ENCODE measurements at places on chromosomes 1 and 21. TPM values are rescaled to one million over a fixed set of nuclear protein-coding genes. Genes with fewer than 3 reads are reported as not detected.
A peak's percentile ranks its signal among the peaks of the same experiment; 100 is the strongest.

GRCh38 chr21:45578811-45579381, 36.7 kb upstream of the SLC19A1 start:
- DNase-seq, result no peak

DNA sequence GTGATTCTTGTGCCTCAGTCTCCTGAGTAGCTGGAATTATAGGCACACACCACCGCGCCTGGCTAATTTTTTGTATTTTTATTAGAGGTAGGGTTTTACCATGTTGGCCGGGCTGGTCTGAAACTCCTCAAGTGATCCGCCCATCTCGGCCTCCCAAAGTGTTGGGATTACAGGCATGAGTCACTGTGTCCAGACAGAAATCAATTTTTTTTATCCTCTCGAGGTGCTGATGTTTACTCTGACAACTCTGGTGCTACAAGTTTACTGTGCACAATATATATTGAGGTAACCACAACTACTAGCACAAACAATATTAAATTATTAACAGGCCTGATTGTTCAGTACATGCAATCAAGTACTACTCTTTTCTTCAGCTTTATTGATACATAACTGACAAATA, 39.7 kb downstream of the F13B start:
- no peak for DNase-seq

Gene CHRM3
- 0.35 TPM for total RNA-seq

DNA sequence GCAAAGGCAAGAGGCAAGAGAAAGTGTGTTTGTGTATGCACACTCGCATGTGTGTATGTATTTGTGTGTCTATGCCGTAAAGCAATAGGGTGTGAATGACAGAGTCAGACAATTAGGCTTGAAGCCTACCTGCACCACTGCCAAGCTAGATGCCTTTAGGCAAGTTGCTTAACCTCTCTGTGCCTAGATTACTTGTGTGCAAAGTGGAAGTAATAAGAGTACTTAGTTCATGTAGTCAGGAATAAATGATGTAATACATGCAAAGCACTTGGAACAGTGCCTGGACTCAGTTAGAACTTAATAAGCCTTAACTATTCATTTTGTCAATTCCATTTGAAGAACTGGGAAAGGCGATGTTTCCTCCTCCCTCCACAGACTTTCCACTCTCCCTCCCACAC, 31.7 kb downstream of the LAMB3 start:
- no peak for DNase-seq

GRCh38 chr21:27569831-27570230, 602.9 kb upstream of the ADAMTS5 start:
- no peak for DNase-seq

Gene LIX1L
- 25.8 TPM for total RNA-seq

Gene CRP
- total RNA-seq, result not detected

GRCh38 chr21:41439248-41439647, 13.2 kb downstream of the MX1 start:
- DNase-seq, result no peak

DNA sequence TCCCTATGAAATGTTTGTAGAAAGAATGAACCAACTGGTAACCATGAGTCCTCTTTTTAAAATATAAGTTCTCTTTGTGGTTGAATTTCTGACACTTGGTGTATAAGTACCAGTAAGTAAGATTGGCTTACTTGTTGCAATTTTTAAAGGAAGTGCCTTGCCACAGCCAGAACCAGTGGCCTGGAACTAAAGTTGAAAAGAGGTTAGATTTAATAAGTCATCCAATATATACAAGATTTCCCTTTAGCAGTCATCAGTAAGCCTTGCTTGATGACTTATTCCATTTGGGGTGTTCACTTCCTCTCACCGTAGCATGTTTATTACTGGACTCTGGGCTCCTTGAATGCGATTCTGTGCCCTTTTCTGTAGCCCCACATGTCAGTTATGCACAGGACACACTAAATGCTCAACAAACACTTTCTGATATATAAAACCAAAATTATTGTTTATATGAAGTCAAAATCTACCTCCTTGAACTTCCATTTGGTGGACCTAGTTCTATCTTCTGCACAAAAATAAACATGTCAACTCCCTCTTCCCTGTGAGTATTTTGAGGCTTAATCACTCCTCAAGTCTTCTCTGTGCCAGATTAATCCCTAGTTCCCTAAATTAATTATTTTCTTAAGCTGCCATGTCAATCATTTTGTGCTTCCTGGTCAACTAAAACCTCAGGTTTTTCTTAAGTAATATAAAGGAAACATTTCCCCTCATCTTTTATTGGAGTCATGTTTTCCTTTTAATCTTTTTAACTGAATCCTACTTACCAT, 218.1 kb downstream of the ST6GALNAC3 start:
- DNase-seq, result no peak

GRCh38 chr1:177351361-177352108, 180.8 kb downstream of the BRINP2 start:
- no peak for DNase-seq

DNA sequence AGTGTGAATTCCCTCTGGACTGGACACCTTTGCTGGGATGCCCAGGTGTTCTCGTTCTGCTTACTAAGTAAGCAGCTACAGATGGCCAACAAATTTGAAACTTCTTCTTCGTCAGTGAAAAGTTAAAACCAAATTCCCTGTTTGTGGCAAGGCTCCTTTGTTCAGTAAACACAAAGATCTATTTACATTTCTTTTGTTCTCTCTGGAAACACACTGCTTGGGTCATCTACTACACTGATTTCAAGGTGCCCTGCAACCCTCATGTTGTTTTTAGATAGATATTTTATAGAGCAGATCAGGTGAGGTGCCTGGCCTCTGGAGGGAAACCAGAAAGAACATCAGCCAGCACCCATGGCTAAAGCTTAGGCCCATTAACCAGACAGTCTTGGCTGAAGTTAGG, 157.2 kb upstream of the UBE2U start:
- DNase-seq, result no peak

DNA sequence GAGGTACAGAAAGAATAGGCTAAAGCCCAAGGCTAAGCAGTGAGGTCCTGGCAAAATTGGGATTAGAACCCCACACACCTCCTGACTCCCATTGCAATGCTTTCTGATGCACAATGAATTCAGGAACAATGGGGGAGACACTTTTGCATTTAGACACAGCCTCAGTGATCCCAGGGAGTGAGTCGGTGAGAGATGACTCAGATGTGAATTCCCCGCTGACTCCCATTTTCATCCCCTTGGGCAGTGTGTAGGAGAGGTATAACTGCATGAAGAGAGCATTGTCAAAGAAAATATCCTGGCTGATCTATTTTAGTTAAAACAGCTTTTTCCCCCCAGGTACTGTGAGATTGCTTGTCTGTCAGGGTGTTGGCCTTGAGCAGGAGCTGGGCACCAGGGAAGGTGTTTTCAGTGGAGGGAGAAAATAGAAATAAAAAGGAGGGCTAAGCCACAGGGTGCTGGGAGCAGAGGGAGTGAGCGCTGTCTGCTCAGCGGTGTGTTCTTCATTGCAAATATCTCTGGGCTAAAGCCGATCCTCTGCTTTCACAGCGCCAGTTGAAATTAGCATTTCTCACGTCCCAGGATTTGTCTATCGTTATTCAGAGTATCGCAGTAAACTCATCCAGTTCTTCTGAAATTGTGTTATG, 247.7 kb upstream of the PTBP2 start:
- no peak for DNase-seq

Gene OR2AK2
- total RNA-seq, result not detected

Gene CYP4A22
- total RNA-seq, result not detected

Gene C1orf53
- total RNA-seq, result 4.9 TPM

DNA sequence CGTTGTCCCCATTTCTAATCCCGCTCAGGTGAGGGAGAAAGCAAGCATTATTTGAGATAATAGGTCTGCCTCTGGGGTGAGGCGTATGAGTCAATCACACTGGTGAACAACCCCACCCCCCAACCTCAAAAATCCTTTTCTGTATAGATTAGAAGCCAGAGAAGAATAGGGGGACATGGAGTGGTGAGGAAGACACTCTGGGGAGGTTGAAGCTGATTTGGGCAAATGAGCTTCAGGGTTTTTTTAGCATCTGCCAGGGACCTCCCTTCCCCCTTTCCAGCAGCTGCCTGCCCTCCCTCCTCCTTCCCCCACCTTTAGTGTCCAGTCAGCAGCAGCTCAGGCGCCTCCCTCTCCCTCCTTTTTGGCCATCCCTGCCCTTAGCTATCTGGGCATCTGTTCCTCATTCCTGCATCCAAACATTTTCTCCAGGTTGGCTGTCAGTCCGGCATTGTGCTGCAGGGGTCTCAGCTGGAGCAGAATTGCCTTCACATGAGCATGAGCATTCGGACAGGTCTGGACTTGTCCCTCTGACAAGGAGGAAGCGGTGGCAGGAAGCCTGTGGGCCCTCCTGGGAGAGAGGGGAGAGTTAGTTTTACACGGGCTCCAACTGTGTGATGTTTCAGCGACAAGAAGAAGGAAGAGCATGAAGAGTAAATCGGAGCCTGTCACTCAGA, 30.8 kb upstream of the PTGFRN start:
- DNase-seq, result peak; percentile 67

- no peak for DNase-seq
Measured at GRCh38 chr1:156247460-156248322, at the start of gene PAQR6. Gene PAQR6 (minus strand): TSS chr1:156248056. CDS start chr1:156246731, 1,325 bp downstream.

GRCh38 chr1:214216779-214217178, 64.2 kb upstream of the SMYD2 start:
- no peak for DNase-seq

Gene RAP1GAP
- total RNA-seq, result 4.5 TPM

Gene NGF
- total RNA-seq, result 4.9 TPM

- no peak for DNase-seq
Measured at GRCh38 chr1:232682248-232682647, 52.3 kb upstream of the SIPA1L2 start.

Gene CCDC17
- 1.2 TPM for total RNA-seq

- DNase-seq, result no peak
Measured at GRCh38 chr1:225533238-225533637, 105.4 kb upstream of the LBR start.

DNA sequence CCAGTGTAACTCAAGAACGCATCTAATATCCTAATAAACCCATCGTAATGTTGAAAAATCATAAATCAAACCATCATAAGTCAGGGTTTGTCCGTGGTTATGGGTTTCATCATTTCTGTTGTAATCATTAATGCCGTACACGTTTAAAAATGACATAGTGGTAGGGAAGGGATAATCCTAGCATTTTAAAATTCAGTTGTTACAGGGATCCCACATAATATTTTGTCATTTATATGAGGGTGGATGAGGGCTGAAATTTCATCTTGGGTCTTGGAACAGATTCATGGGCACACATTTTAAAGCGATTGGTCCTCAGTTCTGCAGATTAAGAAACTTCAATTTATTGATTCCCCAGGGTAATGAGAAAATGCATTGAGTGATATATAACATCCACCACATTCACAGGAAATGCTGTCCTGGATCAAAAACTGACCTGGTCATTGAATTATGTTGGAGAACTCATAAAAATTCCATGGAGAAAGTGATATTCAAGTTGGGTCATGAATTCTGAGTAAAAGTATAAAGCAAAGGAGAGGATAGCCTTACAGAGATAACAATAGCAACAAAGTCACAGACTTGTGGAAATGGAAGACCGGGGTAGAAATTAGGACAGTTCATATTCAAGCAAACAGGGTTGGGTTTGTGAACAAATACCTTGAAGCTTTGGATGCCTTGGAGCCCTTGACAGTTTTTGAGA, 1527.3 kb upstream of the TPTE start:
- no peak for DNase-seq

Gene EXOC8
- 11.3 TPM for total RNA-seq

Gene GPR37L1
- total RNA-seq, result 0.08 TPM

Gene CAPN8
- not detected for total RNA-seq

DNA sequence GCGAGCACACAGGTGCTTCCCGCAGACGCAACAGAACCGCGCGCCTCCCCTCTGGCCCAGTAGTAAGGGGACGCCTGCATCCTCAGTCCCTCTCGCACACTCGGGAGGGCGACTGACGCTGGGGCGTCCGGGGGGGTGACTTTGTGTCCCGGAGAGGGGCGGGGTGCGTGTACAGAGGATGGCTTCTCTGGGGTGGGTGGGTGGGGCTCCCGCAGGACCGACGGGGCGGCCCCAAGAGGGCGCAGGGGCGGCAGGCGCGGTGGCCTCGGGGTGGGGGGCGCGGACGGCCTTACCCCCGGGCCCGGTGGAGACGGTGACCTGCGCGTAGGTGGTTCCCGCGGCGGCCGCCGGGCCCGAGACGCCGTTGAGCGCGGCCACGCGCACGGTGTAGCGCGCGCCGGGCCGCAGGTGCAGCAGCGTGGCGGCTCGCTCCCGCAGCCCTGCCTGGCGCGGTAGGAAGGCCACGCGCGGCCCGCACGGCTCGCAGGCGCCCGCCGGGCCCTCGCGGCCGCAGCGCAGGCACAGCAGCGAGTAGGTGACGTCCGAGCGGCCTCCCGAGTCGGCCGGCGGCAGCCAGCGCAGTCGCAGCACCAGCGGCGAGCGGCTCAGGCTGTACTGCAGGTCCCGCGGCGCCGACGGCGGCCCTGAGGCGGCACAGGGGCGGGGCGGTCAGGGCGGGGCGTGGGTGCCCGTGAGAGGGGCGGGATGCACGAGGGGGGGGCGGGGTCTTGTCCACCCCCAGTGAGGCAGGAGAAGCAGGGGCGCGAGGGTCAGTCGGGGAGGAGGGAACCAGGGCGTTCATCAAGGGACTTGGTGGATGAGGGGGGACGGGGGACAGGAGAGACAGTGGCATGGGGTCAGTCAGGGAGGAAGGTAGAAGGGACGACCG, 12.1 kb downstream of the EPHA10 start:
- DNase-seq, result no peak

DNA sequence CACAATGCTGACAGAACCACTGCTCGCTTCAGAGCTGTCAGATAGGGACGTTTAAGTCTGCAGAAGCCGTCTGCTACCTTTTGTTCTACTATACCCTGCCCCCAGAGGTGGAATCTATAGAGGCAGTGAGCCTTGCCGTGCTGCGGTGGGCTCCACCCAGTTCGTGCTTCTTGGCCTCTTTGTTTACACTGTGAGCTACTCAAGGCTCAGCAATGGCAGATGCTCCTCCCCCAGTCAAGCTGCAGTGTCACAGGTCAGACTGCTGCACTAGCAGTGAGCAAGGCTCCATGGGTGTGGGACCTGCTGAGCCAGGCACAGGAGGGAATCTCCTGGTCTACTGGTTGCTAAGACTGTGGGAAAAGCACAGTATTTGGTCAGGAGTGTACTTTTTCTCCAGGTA, 47.1 kb downstream of the LEPR start:
- DNase-seq, result peak; percentile 59

Gene ESPN
- total RNA-seq, result 0.24 TPM

Gene TEKT2
- total RNA-seq, result not detected

DNA sequence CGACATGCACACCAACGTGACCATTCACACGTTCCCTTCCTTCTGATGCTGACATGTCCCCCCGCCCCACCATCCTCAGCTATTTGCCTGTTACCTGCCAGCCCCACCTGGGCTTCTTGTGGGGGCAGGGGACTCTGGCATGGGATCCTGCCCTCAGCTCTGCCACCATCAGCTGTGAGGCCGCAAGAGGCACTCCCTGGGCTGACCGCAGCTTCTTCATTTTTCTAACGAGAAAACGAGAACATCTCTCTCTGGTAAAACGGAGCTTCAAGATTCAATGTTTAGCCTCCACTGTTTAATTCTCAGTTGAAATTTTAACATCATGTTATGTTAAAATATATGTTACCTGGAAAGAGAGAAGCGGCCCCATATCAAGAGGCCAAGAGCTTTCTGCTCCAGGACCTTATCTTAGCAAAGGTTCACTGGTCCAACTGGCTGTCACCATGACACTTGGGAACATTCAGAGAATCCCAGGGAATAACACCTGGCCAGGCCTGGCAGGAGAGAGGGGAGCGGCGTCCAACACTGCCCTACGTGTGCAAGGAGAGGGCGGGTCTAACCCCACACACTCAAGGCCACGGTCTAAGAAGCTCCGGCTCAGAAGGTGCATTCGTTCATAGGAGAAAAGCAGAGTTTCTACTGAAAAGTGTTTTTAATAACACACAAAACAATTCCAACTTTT, 51.3 kb downstream of the HLCS start:
- DNase-seq, result no peak
